ENCODE measurements at places on chromosomes 5 and 9. TPM values are rescaled to one million over a fixed set of nuclear protein-coding genes. Genes with fewer than 3 reads are reported as not detected.

DNA sequence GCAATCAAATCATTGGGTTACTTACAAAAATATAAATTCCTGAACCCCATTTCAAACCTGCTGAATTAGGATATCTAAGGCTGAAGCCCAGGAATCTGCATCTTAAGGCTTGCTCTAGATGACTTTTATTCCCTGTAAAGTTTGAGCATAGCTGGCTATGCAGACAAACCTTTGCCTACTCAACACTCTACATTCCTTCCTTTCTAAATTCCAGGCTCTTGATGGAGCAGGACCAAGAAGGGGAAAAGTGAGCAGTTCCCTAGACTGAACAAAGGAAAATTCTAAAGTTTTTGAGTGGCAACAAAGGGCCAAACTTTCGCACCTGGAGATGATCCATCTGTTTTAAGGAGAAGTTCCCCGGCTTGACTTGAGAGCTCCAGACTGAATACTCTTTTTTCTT, 9.8 kb upstream of the ADRA1B start:
- no peak overlapping the region for H3K27ac ChIP-seq
- H3K4me1 ChIP-seq, result no peaks in the 10 kb centered on the region
- no peak overlapping the region for H3K4me3 ChIP-seq
- peaks cover 23% of the 10 kb centered on the region for H3K27me3 ChIP-seq

- ATAC-seq, result no peak
- H3K27ac ChIP-seq, result no peak overlapping the region
- H3K4me3 ChIP-seq, result no peak overlapping the region
- H3K27me3 ChIP-seq, result peaks cover 13% of the 10 kb centered on the region
These were observed 46.2 kb downstream of the ASS1 start for GRCh38 chr9:130490981-130491380.

DNA sequence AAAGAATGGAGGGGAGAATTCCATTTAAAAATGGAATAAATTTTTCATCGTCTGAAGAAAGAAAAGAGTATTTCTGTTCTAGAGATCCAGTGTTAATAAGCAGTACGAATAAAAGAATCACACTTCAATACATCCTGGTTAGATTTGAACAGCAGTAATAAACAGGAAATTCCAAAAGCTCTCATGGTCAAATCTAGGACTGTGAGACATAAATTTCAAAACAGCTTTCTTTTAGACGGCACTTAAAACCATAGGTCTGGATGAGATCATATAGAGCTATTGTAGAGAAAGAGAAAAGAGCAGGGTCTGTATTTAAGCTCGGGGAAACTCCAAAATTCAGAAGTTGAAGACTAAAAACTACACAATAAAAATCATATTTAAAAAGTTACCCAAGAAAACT, 1006.9 kb upstream of the CTNND2 start:
- H3K4me1 ChIP-seq, result no peaks in the 10 kb centered on the region
- no peak overlapping the region for H3K27ac ChIP-seq
- ATAC-seq, result no peak
- no peaks in the 10 kb centered on the region for H3K36me3 ChIP-seq
- H3K27me3 ChIP-seq, result no peaks in the 10 kb centered on the region

SLC4A9 gene
- total RNA-seq, result 0.26 TPM

PCDHA8 gene
- total RNA-seq, result not detected

DNA sequence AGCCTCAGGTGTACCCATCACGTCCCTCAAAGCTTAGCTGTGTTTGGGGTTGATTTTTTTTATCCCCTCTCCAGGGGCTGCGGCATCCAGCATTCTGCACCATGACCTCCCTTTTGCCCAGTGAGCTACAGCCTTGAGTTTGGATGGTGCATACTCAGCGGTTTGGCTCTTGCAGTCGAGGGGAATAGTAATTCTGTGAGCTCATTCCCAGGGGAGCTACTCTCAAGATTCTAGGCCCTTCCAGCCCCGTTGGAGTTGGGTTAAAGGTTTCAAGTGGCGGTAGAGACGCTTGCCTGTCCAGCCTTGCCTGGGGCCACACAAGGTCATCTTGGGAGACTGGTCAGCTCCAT, 102.2 kb upstream of the SPRY4 start:
- H3K36me3 ChIP-seq, result no peaks in the 10 kb centered on the region
- no peaks in the 10 kb centered on the region for H3K27me3 ChIP-seq
- peak overlapping the region; percentile 60 for H3K4me3 ChIP-seq
- no peak for ATAC-seq
- peaks cover 31% of the 10 kb centered on the region for H3K4me1 ChIP-seq

DNA sequence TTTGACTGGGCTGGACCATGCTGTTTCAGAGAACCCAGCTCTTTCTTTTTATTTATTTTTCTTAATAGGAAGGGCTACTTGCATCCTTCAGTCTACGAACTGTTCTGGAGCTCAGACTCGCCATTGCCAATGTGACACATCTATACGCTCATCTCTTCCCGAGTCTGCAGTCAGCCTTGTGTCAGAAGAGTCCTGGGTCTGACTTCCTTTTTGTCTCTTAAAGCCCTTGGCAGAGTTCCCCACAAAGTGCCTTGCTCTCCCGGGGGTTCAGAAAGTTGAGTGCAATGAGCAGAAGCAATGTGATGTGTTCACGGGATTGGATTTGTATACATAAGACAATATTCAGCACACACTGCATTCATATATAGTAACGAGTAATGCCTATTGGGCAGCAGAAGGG, 140.4 kb downstream of the ATPSCKMT start:
- no peaks in the 10 kb centered on the region for H3K36me3 ChIP-seq
- H3K27ac ChIP-seq, result no peak overlapping the region
- no peak for ATAC-seq
- no peaks in the 10 kb centered on the region for H3K4me1 ChIP-seq
- no peak overlapping the region for H3K4me3 ChIP-seq

SMC5 gene
- total RNA-seq, result 42.2 TPM

TRAF1 gene
- total RNA-seq, result 164 TPM

DNA sequence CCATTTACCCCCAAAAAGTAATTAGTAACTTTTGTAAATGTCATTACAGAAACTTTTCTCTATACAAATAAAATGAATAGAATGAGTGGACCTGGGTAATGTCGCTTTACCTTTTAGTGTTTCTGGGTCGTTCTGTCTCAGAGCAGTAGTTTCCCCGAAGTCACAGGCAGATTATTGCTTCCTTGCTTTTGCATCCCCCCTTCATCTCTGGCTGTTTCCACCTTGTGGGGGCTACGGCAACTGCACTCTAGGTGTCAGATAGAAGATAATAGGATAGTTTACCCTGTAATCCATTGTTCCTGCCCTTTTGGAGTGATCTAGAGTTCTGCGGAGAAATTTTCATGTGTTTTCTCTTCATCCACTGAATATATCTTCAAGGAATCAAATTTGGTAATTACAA, 68.7 kb downstream of the PRR16 start:
- H3K27me3 ChIP-seq, result no peaks in the 10 kb centered on the region
- no peak for ATAC-seq
- H3K4me3 ChIP-seq, result no peak overlapping the region
- H3K36me3 ChIP-seq, result no peaks in the 10 kb centered on the region
- no peak overlapping the region for H3K27ac ChIP-seq
- no peaks in the 10 kb centered on the region for H3K4me1 ChIP-seq

DNA sequence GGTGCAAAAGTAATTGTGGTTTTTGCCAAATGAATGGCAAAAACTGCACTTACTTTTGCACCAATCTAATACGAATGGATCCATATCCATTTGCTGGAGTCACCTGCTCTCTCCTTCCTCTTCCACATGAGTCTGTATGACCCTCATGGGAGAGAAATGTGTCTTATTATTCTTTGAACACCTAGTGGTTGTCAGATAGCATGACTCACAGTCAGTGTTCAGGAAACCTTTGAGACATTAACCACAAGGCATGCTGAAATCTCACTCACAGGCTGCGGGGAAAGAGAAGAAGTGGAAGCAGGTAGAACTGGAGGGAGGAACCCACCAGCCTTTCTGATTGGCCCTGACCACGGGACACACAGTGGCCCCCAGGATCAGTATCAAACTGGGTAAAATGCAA, 222.8 kb upstream of the KLF4 start:
- ATAC-seq, result no peak
- no peaks in the 10 kb centered on the region for H3K27me3 ChIP-seq
- H3K36me3 ChIP-seq, result no peaks in the 10 kb centered on the region
- no peaks in the 10 kb centered on the region for H3K4me1 ChIP-seq

DNA sequence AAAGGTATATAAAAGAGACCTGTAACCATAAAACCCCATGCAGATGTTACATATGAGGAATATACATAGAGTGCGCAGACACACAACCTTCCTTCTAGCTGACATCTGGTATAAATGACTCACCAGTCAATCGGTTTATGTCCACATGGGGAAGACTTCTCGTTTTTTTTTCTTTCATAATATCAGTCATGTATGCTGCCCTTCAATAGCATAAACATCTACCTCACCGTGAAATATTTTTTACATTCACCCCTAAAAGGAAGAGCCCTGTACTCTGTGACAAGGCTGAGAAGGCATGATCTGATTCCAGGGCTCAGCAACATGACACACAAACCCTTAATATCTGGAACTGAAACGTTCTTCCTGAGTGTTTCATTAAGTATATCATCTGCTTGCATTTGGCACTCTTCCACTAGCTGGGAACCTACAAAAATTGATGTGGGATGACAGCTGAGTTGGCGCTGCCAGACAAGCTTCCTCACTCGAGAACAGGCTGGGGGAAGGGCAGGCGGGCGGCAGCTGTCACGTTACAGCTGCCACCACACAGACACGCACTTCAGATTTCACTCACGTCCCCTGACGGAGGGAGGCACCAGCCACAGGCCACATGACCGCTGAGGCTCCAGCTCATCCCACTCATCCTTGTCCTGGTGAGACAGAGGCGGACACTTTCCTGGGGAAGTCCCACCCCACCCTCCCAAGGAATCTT, 74.2 kb downstream of the SHB start:
- peaks cover 2% of the 10 kb centered on the region for H3K4me1 ChIP-seq
- peak; percentile 90 for ATAC-seq
- H3K36me3 ChIP-seq, result no peaks in the 10 kb centered on the region
- H3K27me3 ChIP-seq, result peaks cover 8% of the 10 kb centered on the region

GRCh38 chr5:34891981-34892380, 23.3 kb downstream of the RAD1 start:
- peaks cover 2% of the 10 kb centered on the region for H3K27me3 ChIP-seq
- H3K27ac ChIP-seq, result no peak overlapping the region
- H3K4me3 ChIP-seq, result no peak overlapping the region
- no peaks in the 10 kb centered on the region for H3K4me1 ChIP-seq
- peaks cover 7% of the 10 kb centered on the region for H3K36me3 ChIP-seq

C5orf58 gene
- not detected for total RNA-seq

FGD3 gene
- total RNA-seq, result 80.2 TPM

EPB41L4B gene
- 0.06 TPM for total RNA-seq

- peaks cover 3% of the 10 kb centered on the region for H3K27me3 ChIP-seq
- no peak overlapping the region for H3K27ac ChIP-seq
- H3K4me1 ChIP-seq, result no peaks in the 10 kb centered on the region
- H3K4me3 ChIP-seq, result no peak overlapping the region
These were observed 378.3 kb upstream of the DAP start for GRCh38 chr5:11139217-11139865.

- no peak overlapping the region for H3K27ac ChIP-seq
- peaks cover 12% of the 10 kb centered on the region for H3K27me3 ChIP-seq
- H3K4me1 ChIP-seq, result no peaks in the 10 kb centered on the region
- no peak for ATAC-seq
- H3K4me3 ChIP-seq, result no peak overlapping the region
These were observed 154.7 kb upstream of the RUSC2 start for GRCh38 chr9:35335164-35335563.

- peaks cover 6% of the 10 kb centered on the region for H3K36me3 ChIP-seq
- H3K4me1 ChIP-seq, result peaks cover 24% of the 10 kb centered on the region
- H3K27me3 ChIP-seq, result no peaks in the 10 kb centered on the region
These were observed 47.7 kb downstream of the FNIP1 start for GRCh38 chr5:131749138-131749537.

GRCh38 chr9:93177676-93178075, 6.3 kb upstream of the WNK2 start:
- ATAC-seq, result no peak
- H3K4me3 ChIP-seq, result no peak overlapping the region
- no peaks in the 10 kb centered on the region for H3K4me1 ChIP-seq
- H3K27me3 ChIP-seq, result peaks cover 12% of the 10 kb centered on the region

SNCAIP gene
- not detected for total RNA-seq

IL13 gene
- total RNA-seq, result 2.4 TPM

DNA sequence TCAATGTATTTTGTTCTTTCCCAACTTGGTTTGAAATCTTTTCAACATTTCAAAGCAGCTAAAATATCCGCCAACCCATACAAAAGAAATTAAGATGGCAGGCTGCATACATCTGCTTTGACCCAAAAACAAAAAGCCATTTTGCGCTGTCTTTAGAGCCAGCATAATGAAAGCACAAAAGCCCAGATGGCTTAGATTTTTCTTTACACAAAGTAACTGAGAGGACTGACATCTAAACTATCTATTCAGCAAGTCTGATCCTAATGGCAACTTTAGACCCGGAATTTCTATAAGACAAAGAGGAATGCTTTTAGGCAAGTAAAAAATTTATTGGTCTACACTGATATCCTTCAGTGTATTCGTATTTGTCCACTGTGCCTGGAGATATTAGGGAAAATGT, 86.3 kb downstream of the MYO10 start:
- ATAC-seq, result no peak
- H3K27me3 ChIP-seq, result peaks cover 6% of the 10 kb centered on the region
- H3K36me3 ChIP-seq, result no peaks in the 10 kb centered on the region
- no peak overlapping the region for H3K4me3 ChIP-seq

DNA sequence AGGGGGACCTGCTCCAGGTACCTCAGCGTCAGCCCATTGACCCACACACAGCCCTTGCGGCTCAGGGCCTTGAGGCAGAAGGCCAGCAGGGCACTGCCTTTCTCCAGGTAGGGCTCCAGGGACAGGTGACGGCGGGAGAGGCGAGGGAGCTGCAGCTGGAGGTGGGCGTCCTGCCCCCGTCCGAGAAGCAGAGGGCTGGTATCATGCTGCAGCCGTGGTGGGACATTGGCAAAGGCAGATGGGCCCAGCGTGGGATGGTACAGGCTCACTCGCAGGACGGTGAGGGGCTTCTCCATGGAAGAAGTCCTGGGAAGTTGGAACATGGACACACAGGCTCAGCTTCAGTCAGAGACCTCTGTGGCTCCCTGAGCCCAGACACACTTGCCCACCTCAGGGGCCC, 2.5 kb upstream of the DCANP1 start:
- peaks cover 20% of the 10 kb centered on the region for H3K27me3 ChIP-seq
- no peak overlapping the region for H3K27ac ChIP-seq
- no peak for ATAC-seq
- no peaks in the 10 kb centered on the region for H3K36me3 ChIP-seq
- no peak overlapping the region for H3K4me3 ChIP-seq

TMC1 gene
- total RNA-seq, result 0.41 TPM
